HEK293T (cell line): ENCODE measurements at places on chromosomes 7 and 10.

GRCh38 chr7:97422046-97422445 is 304.5 kb downstream of the SDHAF3 start:
- DNase-seq, result no peak

- peak; percentile 80 for DNase-seq
These were observed 6.8 kb downstream of the CYP26A1 start for GRCh38 chr10:93080350-93081046.

DNA sequence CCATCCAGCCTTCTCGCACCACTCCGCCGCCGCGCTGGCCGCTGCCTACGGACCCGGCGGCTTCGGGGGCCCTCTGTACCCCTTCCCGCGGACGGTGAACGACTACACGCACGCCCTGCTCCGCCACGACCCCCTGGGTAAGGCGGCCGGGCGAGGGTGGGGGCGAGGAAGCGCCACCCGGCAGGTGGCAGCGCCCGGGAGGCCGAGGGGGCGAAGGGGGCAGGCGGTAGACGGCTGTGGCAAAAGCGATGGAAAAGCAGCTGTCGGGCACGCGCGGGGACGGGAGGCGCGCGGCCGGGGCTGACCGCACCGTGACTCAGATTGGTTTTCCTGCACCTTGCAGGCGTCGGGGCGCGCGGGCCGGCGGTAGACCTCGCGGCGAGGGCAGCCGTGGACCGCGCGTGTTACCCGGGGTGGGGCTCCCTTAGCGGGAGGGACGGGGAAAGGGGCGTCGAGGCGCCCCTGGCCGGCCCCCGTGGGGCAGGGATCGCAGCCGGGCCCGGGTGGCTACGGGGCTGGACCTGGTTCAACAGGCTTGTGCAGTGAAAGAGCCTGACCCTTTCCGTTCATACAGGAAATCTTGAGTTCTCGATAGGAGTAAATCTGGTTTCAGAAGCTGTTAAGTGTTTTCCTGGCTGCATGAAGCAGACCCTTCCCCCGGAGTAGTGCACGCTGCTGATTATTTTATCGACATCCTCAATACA is 608 bp downstream of the HHEX start:
- peak; percentile 52 for DNase-seq

GRCh38 chr10:108319434-108320222 is 1155.1 kb upstream of the SORCS1 start:
- no peak for DNase-seq

GRCh38 chr10:72295330-72295910 is 21.7 kb downstream of the DDIT4 start:
- no peak for DNase-seq

GRCh38 chr10:14547816-14548215 is 217.1 kb upstream of the FRMD4A start:
- DNase-seq, result no peak

- DNase-seq, result no peak
These were observed 603.4 kb downstream of the SORCS1 start for GRCh38 chr10:106560925-106561640.

DNA sequence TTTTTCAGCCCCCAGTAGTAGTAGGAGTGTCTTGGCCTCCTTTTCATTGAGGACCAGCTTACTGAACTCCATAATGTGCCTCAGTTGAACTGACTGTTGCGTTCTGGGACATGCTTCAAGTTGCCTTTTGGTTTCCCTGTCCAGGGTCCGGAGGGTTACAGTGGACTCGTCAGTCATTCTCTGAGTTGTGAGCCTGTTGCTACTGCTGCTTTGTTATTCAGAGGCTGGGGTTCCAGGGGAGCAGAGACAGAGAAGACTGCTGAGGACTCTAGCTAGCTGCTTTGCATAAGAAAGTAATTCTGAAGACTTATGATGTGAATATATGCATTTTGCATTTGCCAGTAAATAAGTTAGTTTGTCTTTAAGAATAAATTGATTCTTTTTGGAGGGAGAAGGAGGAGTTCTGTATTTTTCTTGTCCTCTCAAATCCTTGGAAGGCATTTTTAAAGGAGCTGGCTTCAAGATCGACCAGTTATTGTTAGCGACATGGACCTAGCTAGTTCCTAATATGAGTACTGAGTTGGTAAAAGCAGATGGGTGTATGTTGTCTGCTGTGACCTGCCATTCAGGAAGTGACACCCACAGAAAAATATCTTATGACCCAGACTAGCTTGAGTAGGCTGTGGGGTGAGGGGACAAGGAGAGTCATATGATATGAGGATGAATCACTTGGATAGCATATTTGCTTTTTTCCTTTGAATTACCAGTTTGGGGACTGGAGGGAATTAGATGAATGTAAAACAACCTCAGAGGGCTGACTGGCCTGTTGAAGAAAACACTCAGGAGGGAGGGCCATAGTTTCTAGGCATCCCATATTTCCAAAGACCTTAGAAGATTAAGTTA is 8.3 kb downstream of the PI4K2A start:
- DNase-seq, result no peak

DNA sequence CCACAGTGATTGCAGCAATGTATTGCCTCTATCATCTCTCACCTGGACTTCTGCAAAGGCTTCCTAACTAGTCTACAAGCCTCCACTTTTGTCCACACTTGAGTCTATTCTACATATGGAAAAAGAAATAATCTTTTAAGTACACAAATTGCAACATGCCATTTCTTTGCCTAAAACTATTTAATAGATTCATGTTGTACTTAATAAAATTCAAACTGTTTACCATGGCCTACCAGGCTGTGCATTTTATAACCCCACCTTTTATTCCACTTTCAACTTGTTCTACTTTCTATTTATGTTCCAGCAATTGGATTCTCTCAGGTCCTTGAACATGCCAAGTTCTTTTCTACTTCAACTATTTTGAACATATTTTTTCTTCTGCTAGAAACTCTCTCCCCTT is 128.7 kb downstream of the GPR85 start:
- no peak for DNase-seq

DNA sequence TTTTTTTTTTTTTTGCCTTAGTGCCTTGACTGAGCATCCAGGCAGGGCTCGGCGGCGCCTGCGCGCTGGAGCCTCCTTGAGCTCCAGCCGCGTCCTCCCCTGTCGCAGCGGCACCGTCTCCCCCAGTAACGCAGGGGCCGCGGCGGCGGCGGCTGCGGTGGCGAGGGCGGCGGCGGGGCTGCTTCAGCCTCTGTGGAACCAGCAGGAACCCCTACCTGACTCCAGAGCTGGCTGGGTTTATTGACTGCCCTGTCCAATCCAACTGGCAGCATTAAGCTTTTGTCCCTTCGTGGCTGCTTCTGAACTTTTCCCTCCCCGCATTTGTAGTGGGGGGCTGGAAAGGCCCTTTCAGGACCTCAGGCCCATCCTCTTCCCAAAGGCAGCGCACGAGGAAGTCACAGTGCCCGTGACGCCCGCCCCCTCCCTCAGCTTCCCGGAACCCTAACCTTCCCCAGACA is at the start of gene GPR85:
Gene GPR85 (minus strand): TSS at position 397 of the 458 bp plus-strand sequence. CDS start 2,106 bp downstream, outside the sequence.
- peak; percentile 80 for DNase-seq

GRCh38 chr10:22934726-22935125 is 6.9 kb downstream of the ARMC3 start:
- DNase-seq, result no peak

DNA sequence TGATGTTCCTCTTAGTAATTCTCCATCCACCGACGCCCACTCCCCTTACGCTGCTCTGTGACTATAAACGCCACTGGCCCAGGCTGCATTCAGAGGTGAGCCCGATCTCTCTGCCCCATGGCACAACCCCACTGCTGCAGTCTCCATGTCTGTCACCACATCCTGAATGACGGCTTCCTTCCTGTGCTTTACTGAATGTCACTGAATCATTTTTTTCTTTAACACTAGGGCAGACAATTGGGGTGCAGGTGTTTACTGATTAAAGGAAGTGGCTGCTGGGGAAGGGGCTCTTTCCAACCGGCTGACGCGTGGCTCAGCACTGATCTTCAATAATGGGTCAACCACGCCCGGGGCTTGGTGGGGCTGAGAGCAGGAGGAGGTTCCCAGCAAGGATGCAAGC is 208.3 kb downstream of the USP6NL start:
- DNase-seq, result no peak

- no peak for DNase-seq
These were observed 28.6 kb downstream of the PPP3CB start for GRCh38 chr10:73467206-73467605.

- no peak for DNase-seq
These were observed 12.5 kb downstream of the STN1 start for GRCh38 chr10:103905441-103905840.

- no peak for DNase-seq
These were observed 770.2 kb downstream of the GRID1 start for GRCh38 chr10:85596389-85596788.

GRCh38 chr10:80461208-80462183 is 7.4 kb downstream of the TSPAN14 start:
- no peak for DNase-seq

DNA sequence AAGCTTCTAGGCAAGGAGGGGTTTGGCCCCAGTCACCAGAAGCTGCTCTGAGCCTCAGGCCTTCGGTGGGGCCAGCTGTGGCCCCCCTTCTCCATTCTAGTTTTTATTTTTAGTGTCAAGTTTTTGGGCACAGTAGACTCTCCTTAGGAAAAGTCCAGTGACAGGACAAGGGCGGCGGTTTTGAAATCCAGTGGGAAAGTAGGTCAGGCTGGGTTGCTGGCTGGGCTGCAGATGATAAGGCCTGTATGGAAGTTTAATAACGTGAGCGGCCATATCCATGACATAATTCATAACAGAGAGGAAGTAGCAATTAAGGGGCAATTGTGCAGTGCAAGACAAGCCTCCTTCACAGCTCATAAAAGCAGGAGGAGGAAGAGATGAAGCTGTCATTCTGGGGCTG is 87.1 kb upstream of the ZNF716 start:
- DNase-seq, result no peak

GRCh38 chr10:94583124-94583523 is 37.5 kb downstream of the HELLS start:
- DNase-seq, result no peak

DNA sequence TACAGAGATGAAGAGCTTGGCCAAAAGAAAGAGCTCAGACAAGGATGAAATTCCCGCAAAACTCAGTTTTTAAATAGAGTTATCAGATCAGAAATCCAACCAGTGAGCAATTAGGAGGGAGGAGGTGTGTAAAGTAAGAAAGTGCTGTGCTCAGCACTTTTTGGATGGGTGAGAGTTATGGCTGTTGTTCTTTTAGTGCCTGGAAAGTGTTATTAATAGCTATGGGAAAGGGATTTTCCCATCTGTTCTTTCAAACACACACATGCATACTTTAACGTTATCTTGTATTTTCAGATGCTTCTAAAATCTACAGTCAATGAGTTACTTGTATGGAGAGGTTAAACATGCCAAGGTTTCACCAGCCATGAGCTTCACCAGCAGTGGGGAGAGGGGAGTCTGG is 107.3 kb upstream of the TMEM72 start:
- no peak for DNase-seq

DNA sequence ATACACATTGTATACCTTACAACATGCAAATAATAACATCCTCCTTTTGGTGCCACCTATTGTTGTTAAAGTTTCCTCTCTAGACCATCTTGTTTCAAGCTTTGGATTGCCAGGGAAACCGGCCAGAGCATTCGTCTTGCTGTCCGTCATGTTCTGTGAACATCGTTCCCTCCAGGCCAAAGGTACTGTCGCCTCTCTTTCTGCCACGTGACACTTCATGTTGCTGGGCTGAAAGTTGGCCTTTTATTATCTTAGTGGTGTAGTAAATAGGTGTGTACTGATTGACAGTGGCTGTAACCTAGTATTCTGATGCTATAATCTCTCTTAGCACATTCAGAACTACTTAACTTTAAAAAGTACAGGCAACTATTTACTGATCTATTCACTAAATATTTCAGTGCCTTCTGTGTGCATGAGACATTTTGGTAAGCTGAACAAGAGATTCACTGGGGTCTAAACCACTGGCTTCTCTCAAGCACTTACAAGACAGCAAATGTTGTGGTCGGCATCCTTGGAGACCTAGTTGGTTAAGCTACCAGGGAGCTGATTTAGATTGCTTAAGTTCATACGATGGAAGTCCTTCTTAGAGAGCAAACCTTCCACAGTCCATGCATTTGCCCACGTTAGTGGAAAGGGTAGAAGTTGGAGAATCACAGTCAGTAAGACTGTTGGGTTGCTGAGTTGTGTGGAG is 52.4 kb downstream of the SHH start:
- DNase-seq, result no peak

DNA sequence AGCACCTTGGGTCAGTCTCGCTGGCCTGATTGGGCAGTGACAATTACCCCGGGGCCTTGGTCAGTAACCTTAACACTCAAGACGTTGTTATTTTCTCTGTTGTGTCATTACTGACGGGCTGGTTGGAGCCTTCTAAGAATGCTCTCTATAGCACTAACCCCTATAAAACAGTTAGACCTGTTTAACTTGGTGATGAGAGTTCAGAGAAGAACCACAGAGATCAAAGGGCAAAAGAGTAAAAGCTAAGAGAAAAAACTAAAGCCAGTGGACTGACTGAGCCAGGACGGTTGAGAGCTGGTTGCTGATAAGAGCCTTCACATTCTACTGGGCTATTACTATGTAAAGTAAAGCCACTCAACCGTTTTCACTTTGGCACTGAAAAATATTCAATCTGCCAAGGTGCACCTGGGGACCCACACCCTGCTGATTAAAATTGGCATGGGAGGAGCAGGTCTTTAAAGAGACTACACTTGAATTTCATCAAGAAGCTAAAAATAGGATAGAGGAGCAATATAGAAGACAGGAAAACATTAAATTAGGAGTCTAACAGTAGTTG is 13.6 kb upstream of the ITGB1 start:
- DNase-seq, result no peak

DNA sequence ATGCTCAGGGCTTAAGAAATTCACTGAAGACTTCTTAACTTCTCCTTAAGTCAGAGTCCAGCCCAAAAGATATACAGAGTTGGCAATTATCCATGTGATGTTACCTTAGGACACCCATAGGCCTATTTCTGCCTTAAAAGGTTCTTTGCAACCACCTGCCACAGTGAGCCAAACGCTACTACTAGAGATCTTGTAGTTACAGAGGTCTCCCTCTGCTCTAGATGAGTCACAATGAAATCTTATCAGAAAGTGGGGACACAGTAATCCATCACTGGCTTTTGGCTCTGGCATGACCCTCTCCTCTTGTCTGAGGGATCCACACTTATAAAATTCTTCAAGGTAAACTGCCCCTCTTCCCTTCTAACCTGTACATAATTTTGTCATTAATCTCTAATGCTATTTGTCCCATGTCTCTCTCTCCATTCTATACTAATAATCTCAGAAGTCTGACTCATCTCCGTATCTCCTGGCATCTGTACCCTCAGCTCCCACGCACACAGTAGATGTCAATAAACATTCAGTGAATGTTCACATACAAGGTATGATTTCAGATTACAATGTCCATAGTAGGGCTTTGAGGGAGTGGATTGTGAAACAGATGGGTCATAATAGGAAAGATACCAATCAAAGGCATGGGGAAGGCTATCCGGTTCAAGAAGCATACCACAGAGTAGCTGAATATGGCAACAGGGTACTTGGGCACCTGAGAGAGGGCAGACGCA is 112.1 kb downstream of the SGMS1 start:
- DNase-seq, result no peak

DNA sequence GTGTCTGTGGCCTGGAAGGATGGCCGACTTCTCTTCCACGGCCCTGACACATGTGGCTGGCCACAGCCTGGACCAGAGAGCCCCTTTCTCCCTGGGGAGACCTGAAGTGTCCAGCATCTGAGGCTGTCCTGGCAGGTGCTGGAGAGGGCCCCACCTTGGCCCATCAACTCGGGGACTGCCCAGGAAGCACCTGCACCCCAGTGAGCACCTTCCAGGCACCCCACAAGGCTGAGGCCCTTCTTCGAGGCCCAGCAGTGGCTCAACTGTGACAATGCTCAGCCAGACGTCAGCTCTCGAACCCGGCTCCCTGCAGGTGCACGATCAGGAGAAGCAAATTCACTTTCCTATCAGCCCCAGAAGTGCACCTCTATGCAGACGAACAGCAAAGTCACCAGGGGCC is 24.3 kb downstream of the RGS10 start:
- no peak for DNase-seq
